Pancreas (tissue), 10 donors: ENCODE measurements at places on chromosomes 16 and 17. TPM values are rescaled to one million over a fixed set of nuclear protein-coding genes. Genes with fewer than 3 reads are reported as not detected.

MKS1 gene
- 12.1 TPM for total RNA-seq

DNA sequence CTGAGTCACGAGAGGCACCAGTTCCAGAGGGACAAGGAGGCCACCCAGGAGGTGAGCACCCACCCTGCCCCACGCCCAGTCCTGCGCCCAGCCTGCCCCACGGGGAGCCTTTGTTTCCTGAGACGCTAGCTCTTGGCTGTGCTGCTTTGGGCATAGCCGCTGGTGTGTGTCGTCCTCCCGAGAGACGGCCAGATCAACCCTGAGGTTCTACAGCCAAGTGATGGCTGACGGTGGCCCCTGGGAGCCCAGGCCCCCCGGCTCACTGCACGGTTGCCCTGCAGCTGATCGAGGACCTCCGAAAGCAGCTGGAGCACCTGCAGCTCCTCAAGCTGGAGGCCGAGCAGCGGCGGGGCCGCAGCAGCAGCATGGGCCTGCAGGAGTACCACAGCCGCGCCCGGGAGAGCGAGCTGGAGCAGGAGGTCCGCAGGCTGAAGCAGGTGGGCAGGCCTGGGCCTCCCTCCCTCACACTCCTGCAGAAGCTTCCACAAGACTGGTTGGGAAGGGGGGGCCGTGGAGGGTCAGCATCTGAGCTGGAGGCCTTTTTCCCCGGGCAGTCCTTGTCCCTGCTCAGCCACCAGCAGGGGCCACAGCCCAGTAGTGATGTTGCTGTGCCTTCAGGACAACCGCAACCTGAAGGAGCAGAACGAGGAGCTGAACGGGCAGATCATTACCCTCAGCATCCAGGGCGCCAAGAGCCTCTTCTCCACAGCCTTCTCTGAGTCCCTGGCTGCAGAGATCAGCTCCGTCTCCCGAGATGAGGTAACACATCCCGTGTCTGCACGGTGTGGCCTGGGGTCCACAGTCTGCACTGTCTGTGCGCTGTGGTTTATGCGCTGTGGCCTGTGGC is 7.4 kb upstream of the CAPN15 start:
- no peak overlapping the region for H3K27ac ChIP-seq
- H3K27me3 ChIP-seq = no peaks in the 10 kb centered on the region
- peaks cover 19% of the 10 kb centered on the region for H3K36me3 ChIP-seq
- no peak for DNase-seq
- no peaks in the 10 kb centered on the region for H3K4me1 ChIP-seq

PPL gene
- 10.6 TPM for total RNA-seq

ATP6V0C gene
- 71.3 TPM for total RNA-seq

MYH13 gene
- not detected for total RNA-seq

DNA sequence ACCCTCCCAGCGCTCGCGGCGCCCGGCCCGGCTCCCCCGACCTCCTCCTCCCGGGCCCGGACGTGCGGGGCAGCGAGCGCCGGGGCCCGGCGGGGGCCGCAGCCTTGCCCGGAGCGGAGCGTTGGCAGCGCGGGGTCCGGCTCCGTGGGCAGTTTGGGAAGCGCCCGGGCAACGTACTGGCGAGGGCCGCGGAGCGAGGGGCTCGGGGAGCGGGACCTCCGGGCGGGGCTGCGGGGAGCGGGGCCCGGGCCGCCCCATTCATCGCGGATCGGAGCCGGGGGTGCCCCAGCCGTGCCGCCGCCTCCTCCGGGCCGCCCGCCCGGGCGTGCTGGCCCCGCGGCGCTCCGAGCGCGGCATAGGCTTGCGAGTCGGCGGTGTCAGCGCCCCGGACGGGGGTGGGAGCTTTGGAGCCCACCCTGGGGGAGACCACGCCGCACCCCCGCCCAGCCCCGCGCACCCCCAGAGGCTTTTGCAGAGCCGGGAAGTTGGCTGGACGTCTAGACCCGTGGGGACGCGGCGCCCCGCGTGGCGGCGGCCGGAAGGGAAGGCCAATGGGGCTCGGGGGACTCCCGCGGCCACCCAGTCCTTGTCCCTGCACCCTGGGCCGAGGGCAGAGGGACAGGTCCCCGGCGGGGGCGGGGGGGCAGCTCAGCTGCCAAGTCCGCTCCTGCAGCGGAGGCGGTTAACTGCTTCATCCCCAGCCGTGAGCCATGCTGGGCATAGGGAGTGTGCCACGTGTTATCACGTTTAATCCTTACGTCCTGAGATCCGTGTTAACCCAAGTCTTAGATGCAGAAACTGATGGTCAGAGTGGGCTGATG is 852 bp downstream of the ZNF469 start:
- H3K36me3 ChIP-seq = no peaks in the 10 kb centered on the region
- H3K27ac ChIP-seq = no peak overlapping the region
- peak; percentile 33 for DNase-seq
- H3K4me1 ChIP-seq = no peaks in the 10 kb centered on the region

OTOA gene
- 0.18 TPM for total RNA-seq

DNA sequence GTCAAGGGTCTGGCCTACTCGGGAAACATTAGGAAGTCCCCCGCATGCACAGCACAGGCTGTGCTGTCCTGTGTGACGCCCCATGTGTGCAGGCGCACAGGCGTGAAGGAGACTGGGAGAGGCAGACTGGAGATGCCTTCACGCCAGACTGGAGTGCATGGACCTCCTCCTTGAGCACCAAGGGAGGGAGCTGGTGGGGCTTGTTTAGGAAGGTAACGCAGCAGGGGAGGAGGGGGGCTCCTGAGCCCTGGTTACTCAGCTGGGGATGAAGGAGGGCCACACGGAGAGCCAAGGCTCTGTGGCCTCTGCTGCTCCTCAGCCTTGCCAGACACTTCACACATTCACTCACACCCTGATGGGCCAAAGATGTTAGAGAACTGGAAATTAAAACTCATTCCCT is 7.7 kb downstream of the HSDL1 start:
- no peaks in the 10 kb centered on the region for H3K27me3 ChIP-seq
- H3K36me3 ChIP-seq = no peaks in the 10 kb centered on the region
- no peak overlapping the region for H3K27ac ChIP-seq
- DNase-seq = no peak

GRCh38 chr17:2436316-2436905 is 35.6 kb upstream of the MNT start:
- peak overlapping the region; percentile 81 for H3K27ac ChIP-seq

TMEM220 gene
- total RNA-seq = 3.0 TPM

SMG6 gene
- total RNA-seq = 11.0 TPM

DNA sequence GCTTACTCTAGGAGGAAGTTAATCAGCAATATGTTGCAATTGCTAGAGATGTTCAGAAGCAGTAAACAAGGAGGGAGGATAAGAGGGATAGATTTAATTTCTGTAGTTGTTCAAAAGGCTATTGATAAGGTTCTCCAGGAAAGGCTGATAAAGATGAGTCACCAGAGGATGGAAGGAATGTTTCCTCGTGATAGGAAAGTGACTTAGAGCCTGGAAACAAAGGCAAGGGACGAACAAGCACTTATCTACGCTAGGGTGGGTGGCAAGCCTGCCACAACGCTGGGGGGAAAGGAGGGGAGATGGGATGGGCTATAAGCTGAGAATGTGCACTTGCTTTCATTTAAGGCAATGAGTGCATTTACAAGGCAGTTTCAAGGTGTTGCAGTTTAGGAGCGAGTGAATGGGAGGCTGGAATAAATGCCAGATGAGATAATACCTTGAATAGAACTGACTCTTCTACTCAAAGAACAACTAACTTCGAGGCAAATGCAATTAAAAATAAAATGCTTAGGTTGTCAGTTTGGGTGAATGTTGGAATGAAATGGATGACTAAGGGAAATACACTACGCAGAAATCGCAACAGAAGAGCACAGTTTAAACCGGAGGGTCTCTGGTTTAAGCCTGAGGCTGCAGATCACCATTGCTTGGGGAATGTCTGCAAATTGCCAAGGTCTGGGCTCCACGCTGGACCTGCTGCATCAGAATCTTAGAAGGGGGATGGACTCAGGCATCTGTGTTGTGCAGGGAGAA is 76.0 kb upstream of the RBBP6 start:
- no peak for DNase-seq
- H3K27me3 ChIP-seq = no peaks in the 10 kb centered on the region
- H3K36me3 ChIP-seq = no peaks in the 10 kb centered on the region
- no peaks in the 10 kb centered on the region for H3K4me1 ChIP-seq
- H3K4me3 ChIP-seq = no peak overlapping the region

DNA sequence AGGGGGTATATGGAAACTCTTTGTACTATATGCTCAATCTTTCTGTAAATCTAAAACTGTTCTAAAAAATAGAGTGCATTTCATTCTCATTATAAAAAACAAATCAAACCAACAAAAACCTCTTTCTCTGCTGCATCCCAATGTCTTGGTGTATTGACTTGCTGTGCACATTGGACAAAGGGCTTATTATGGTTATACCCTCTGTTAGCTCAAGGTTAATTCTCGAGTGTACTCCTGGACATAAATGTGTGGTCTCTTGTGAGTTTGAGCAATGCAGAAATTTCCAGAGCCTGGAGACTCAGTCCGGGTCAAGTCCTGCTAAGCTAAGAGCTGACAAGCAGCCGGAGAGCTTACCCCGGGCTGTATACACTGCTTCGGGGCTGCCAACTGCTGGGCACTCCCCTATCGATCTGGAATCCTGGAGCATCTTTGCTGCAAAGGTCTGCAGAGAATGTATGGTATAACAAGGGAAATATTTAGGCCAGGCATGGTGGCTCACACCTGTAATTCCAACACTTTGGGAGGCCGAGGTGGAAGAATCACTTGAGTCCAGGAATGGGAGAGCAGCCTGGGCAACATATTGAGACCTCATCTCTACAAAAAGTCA is 66.2 kb upstream of the BRD7 start:
- H3K4me3 ChIP-seq = no peak overlapping the region
- no peak for DNase-seq
- no peaks in the 10 kb centered on the region for H3K27me3 ChIP-seq
- no peaks in the 10 kb centered on the region for H3K36me3 ChIP-seq

GRCh38 chr16:61797296-61797795 is 238.9 kb downstream of the CDH8 start:
- no peak overlapping the region for H3K27ac ChIP-seq
- H3K4me3 ChIP-seq = no peak overlapping the region
- no peaks in the 10 kb centered on the region for H3K27me3 ChIP-seq
- no peaks in the 10 kb centered on the region for H3K4me1 ChIP-seq
- H3K36me3 ChIP-seq = no peaks in the 10 kb centered on the region
- DNase-seq = no peak

GRCh38 chr17:60358606-60359225 is 33.2 kb downstream of the USP32 start:
- no peaks in the 10 kb centered on the region for H3K36me3 ChIP-seq
- no peak for DNase-seq
- no peaks in the 10 kb centered on the region for H3K27me3 ChIP-seq
- no peaks in the 10 kb centered on the region for H3K4me1 ChIP-seq
- H3K4me3 ChIP-seq = no peak overlapping the region

DNA sequence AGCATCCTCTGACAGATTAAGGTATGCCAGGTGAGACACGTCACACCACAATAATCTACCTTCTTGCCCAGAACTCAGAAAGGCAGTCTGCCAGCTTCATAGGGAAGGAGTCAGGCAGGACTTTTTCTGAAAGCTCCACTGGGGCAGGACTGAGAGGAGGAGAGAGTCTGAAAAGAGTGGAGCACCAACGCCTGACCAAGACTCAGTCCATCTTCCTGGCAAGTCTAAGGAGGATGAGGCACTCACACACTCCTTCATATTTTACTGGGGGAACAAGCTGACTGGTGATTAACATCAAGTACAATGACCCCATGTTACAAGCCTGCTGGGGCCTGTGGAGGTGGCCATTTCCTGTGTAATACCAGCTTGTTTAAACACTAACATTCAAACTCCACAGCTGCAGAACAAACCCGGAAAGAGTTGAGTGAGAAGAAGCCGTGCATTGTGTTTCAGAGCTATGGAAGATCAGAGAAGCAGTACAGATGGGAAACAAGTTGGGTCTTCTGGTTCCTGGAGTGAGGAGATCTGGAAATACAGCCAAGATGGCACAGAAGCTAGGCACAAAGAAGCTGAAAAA is 122.4 kb downstream of the HIC1 start:
- peak overlapping the region; percentile 14 for H3K27ac ChIP-seq
- no peak overlapping the region for H3K4me3 ChIP-seq
- H3K36me3 ChIP-seq = no peaks in the 10 kb centered on the region
- no peak for DNase-seq
- peaks cover 51% of the 10 kb centered on the region for H3K4me1 ChIP-seq
- no peaks in the 10 kb centered on the region for H3K27me3 ChIP-seq

DNA sequence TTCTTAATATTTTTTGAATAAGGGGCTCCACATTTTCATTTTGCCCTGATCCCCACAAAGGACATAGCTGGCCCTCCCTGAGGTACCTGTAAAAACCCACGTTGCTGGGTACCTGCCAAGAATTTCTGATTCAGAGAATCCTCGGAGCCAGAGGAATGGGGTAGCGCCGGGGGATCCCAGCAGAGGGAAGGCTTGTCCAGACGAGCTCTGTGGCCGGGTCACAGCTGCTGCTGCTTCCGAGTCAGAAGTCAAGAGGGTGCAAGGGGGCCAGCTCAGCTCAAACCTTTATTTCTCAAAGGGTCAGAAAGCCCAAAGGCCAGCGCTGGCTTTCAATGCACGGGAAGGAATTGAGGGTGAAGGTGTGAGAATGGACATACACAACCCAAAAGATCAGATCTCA is 68.9 kb upstream of the SDK2 start:
- no peaks in the 10 kb centered on the region for H3K36me3 ChIP-seq
- no peaks in the 10 kb centered on the region for H3K4me1 ChIP-seq
- peaks cover 5% of the 10 kb centered on the region for H3K27me3 ChIP-seq
- H3K27ac ChIP-seq = no peak overlapping the region

DNA sequence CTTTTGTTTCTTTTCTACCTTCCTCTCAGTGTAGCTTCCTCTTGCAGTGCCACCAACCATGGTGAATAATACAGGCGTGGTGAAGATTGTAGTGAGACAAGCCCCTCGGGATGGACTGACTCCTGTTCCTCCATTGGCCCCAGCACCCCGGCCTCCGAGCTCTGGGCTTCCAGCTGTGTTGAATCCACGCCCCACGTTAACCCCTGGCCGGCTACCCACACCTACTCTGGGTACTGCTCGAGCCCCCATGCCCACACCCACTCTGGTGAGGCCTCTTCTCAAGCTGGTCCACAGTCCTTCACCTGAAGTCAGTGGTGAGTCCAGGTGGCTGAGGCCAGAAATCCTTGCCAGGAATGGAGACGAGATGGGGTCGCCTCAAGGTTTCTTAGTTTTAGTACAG is 23.9 kb downstream of the SRCAP start:
- no peak for DNase-seq
- H3K27ac ChIP-seq = no peak overlapping the region
- H3K27me3 ChIP-seq = no peaks in the 10 kb centered on the region
- H3K4me3 ChIP-seq = no peak overlapping the region

DNA sequence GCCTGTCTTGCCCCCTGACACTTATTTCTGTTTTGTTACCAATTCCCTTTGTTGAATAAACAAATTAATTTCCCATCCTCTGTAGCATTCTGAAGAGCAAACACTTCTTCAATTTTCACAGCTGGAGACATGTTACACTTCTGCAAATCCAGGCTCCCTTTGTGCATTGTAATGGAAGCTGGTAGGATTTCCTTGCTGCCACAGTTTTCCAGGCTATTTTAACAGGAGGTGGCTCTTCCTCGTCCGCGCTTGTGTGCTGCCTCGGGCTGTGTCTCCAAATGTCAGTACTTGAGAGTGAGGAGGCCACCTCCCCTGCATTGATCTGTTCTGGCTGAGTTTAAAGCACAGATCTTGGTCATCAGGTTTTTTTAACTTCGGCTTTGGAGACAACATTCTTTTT is 40.0 kb downstream of the SOST start:
- H3K27me3 ChIP-seq = no peaks in the 10 kb centered on the region
- no peaks in the 10 kb centered on the region for H3K4me1 ChIP-seq
- no peak overlapping the region for H3K4me3 ChIP-seq

GRCh38 chr17:8079291-8080207 is 8.0 kb downstream of the ALOX12B start:
- H3K36me3 ChIP-seq = no peaks in the 10 kb centered on the region
- no peak overlapping the region for H3K27ac ChIP-seq
- DNase-seq = peak; percentile 72
- H3K27me3 ChIP-seq = peaks cover 3% of the 10 kb centered on the region
